NCI-H2081 (cell line): ENCODE measurements at places on chromosomes 5 and 9.

DNA sequence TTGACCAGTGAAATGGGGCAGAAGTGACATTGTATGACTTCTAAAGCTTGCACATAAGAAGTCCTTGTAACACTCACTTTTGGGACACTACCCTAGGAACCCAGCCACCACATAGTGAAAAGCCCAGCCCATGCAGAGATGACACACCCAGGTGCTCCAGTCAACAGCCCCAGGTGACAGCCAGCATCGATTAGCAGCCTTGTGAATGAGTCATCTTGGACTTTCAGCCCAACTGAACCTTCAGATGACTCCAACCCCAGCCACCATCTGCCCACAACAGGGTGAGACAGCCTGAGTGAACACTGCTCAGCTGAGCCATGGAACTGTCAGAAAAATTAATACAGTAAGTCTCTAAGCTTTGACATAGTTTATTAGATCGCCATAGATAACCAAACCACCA is 458.6 kb downstream of the ZSWIM6 start:
- no peak for DNase-seq

DNA sequence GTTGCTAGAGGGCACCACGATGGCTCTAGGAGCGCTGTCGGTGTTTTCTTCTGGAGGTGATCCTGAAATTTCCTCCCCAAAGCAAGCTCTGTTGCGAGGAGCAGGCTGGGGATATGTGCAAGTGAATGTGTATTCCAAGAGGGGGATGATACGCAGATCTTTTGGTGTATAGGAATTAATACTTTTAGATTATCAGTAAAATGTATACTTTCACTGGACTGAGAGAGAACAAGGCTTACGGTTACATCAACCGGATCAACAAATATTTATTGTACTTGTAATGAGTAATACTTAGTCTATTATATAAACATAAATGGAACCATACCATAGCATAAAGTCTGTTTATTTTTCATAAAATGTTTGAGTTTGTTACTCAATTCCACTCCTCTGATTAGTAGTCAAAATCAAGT is 632 bp upstream of the PRKAA1 start:
- DNase-seq, result no peak

DNA sequence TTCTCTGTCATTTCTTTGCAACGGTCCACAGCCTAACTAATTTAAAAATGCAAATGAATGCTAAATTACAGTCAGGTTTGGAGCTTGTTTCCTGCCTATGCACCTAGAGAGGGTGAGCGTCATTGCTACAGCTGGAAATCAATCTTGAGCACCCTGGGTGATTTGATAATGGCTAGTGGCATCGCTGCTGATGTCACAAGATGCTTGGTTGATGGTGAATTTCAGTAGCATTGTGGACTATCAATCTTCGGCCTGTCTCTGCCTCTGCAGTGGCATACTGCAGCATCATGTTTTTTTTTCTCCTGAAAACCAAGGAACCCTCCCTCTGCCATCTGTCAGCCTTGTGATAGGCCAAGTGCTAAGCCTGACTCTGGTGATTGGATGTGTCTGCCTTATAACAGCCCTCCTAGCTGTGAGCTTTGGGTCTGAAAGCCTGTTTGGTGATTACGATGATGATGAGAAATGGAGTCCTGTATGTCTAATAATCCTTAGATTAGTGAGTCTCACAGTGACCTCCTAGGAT is 75.3 kb downstream of the NMUR2 start:
- no peak for DNase-seq

DNA sequence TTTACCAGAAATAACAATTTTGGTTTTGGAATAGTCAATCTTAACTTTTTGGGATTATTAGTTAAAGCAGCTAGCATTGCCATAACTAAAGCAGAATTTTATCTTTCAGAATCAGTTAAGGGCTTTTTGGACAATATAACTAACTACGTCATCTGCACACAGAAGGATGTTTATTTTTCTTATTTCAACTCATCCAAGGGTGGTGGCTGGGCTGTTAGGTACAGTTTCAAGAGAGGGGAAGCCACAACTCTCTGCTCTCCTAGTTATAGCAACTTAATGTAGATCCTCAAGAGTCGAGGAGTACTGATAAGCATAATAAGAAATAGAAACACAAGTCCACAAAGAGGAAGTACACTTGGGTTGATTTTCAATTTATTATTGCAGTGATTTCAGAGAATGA is 65.6 kb downstream of the ANKRD55 start:
- DNase-seq, result no peak

GRCh38 chr5:179836225-179837019 is 15.7 kb downstream of the SQSTM1 start:
- no peak for DNase-seq

GRCh38 chr9:89304834-89305188 is 6.2 kb upstream of the CKS2 start:
- no peak for DNase-seq

DNA sequence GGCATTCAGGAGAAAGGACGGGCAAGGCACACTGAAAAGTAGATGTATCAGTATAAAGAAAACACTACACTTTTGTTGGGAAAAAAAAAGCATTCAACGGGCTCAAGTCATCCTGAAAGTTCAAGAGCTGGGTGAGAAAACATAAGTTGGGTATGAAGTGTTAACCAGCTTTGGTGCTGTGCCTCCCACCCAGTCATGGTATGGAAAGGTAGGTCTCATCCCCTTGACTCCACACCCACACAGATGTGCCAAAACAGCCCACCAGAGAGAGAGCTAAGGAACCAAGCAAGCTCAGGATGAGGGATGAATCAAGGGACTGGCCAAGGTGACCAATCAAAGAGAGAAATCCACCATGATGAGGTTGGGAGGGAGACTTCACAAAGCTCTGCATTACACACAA is 54.7 kb downstream of the ESM1 start:
- DNase-seq, result no peak

- no peak for DNase-seq
Observed at GRCh38 chr9:76882686-76883085, 23.2 kb downstream of the PRUNE2 start.

GRCh38 chr9:8962084-8962483 is 1162.5 kb upstream of the DMAC1 start:
- no peak for DNase-seq

- no peak for DNase-seq
Observed at GRCh38 chr9:124132671-124133147, 121.1 kb downstream of the LHX2 start.

GRCh38 chr5:112210430-112211005 is 208.6 kb downstream of the EPB41L4A start:
- no peak for DNase-seq

GRCh38 chr9:94623253-94623652 is 16.1 kb downstream of the FBP1 start:
- DNase-seq, result no peak

- no peak for DNase-seq
Observed at GRCh38 chr5:141785711-141786110, 92.5 kb downstream of the PCDH1 start.
